ENCODE measurements at places on chromosomes 1 and 21.

DNA sequence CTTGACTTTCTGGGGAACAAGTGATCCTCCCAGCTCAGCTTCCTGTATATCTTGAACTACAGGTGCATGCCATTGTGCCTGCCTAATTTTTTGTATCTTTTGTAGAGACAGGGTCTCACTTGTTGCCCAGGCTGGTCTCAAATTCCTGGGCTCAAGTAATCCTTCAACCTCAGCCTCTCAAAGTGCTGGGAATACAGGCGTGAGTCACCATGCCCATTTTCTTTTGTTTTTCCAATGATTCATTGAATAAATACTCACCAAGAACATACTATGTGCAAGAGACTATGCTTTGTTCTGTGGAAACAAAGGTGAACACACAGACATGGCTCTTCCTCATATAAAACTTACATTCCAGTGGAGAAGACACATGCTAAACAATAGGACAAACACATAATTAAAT, 407.8 kb upstream of the DAB1 start:
- DNase-seq: no peak

DNA sequence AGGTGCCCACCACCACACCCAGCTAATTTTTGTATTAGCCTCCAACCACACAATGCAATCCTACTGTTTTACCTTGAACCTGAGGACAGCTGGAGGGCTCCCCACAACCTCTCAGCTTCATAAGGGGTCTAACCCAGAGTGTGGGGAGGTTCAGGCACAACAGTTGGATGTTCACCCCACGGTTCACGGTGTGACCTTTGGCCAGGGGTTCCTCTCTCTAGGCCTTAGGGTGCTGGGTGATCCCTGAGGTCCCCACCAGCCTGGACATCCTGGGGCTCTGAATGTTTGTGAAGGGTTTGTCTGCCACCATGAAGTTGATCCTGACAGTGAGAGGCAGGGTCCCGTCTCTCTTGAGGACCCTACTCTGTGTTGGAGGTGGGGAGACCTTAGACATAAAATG, 3.9 kb downstream of the ACOT11 start:
- DNase-seq: no peak

DNA sequence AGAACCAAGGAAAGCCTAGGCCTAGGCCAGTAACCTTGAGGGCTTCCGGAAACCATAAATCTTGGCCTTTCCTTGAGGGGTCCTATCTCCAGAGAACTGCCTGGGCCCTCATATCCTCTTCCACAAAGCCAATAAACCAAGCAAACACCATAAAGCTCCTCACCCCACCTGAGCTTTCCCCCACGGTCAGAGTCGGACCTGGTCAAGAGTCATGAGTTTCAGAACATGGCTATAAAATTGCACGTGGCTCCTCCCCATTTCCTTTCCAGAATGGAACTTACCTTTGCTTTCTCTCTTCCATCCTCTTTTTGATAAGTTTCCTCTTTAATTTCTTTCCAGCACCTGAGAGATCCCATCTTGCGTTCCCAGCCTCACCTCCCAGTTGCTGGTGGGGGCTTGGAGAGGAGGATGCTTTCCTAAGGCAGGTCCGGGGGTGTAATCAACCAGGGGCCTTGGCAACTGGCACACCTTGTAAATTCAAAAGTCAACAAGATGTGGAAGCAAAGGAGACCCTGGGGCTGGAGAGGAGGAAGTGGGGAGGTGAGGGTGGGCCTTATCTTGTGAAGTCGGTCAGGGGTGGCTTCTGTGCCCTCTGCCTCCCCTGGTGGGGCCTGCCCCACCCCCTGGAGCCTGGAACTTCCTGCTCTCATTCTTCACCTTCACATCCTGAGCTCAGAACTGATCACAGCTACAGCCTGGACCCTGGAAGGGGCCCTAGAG, 259.9 kb downstream of the FOXD2 start:
- no peak for DNase-seq

DNA sequence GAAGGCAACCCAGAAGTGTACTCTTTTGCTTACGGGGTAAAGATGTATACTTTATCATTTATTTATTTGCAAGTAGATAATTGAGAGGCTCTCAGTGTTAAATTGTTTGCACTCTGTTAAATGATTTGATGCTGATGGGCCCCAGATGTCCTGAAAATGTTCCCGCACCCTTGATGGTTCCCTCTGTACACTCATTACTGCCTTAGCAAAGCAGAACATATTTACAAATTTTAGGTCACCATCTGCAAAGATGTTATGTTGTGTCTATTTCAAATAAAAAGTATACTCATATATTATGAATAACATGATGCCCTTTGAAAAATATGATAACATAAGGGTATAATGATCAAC, 240.5 kb upstream of the SNX7 start:
- DNase-seq: no peak

DNA sequence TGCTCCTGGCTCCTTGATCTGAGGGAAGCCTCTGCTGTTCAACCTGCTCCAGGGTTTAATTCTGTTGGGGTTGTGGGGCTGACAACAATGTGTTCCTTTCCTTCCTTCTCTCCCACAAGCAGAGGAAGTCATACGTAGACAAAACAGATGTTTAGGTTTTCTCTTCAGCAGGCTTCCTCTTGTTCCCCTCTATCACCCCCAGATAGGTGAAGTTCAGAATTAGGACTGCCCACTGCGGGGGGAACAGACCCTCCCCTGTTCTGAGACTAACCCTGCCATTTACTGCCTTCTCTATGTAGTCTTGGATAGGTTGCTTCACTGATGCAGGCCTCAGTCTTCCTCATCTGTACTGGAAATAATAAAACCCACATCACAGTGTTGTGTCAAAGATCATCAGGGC, 30.0 kb upstream of the NRDC start:
- no peak for DNase-seq

Measured in stimulated activated naive CD4-positive, alpha-beta T cell treated with Interleukin-2 at 50 U/mL for 16 hours (primary cell).